ENCODE measurements at places on chromosomes 5 and 9. TPM values are rescaled to one million over a fixed set of nuclear protein-coding genes. Genes with fewer than 3 reads are reported as not detected.

DNA sequence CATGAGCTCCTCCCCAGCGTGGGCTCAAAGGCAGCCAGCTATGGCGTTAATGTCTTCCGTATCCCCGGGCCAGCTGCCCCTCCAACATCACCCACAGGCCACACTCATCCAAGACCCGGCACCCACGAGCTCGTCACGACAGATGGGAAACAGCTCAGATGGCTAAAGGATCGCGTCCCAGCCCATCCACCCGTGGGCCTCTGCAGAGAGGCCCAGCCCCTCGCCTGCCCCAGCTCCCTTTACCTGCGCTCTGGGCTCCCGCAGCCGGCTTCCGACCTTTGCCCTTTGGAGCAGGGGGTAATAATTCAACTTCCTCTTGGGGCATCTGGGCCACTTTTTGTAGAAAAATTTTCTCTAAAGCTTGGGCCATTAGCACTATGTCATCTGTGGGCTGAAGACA, 16.5 kb downstream of the BRD3 start:
- no peaks in the 10 kb centered on the region for H3K27me3 ChIP-seq
- no peak overlapping the region for H3K4me3 ChIP-seq
- H3K4me1 ChIP-seq: no peaks in the 10 kb centered on the region

The ORM2 gene
- total RNA-seq: 1.8 TPM

The TRIM23 gene
- 19.1 TPM for total RNA-seq

DNA sequence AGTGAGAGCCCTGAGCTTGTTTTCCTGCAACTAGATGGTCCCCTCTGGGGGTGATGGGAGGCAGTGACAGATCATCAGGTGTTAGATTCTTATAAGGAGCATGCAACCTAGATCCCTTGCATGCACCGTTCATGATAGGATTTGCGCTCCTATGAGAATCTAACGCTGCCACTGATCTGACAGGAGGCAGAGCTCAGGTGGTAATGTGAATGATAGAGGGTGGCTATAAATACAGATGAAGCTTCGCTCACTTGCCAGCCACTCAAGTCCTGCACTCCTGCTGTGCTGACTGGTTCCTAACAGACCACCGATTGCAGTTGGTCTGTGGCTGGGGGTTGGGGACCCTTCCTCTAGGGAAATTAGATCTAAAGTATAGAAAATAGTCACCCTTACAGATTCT, 290.6 kb upstream of the ADCY2 start:
- no peaks in the 10 kb centered on the region for H3K4me1 ChIP-seq
- no peak for DNase-seq
- H3K4me3 ChIP-seq: no peak overlapping the region
- H3K27ac ChIP-seq: no peak overlapping the region
- no peaks in the 10 kb centered on the region for H3K27me3 ChIP-seq

The RPP25L gene
- 10.1 TPM for total RNA-seq

- peaks cover 11% of the 10 kb centered on the region for H3K4me1 ChIP-seq
- H3K27ac ChIP-seq: no peak overlapping the region
- DNase-seq: no peak
- no peak overlapping the region for H3K4me3 ChIP-seq
- no peaks in the 10 kb centered on the region for H3K27me3 ChIP-seq
Measured at GRCh38 chr5:160500786-160501779, 79.4 kb downstream of the PTTG1 start.

GRCh38 chr5:1538276-1538675, 14.5 kb upstream of the LPCAT1 start:
- no peak overlapping the region for H3K27ac ChIP-seq
- H3K4me1 ChIP-seq: peaks cover 13% of the 10 kb centered on the region
- no peak overlapping the region for H3K4me3 ChIP-seq
- DNase-seq: no peak
- H3K36me3 ChIP-seq: no peaks in the 10 kb centered on the region
- no peaks in the 10 kb centered on the region for H3K27me3 ChIP-seq

The IL5 gene
- total RNA-seq: 1.2 TPM

DNA sequence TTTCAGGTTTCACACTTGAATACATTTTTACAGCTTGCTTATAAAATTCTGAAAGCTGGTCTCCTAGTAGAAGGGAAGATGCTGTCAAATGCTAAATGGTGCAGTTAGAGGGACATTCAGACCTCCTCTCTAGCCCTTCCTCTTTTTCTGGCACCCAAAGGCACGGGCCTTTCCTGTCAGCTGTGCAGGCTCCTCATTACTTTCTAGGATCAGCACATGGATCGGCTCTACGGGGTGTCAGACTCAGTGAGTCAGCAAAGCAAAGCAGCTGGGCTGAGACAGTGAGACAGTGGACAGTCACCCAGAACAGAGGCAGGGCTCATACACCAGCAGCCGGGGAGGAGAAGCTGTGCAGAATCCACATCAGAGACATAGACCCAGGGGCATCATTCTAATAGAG, 80.0 kb upstream of the TNC start:
- H3K27me3 ChIP-seq: peaks cover 14% of the 10 kb centered on the region
- no peaks in the 10 kb centered on the region for H3K36me3 ChIP-seq
- H3K4me1 ChIP-seq: no peaks in the 10 kb centered on the region
- no peak overlapping the region for H3K4me3 ChIP-seq

DNA sequence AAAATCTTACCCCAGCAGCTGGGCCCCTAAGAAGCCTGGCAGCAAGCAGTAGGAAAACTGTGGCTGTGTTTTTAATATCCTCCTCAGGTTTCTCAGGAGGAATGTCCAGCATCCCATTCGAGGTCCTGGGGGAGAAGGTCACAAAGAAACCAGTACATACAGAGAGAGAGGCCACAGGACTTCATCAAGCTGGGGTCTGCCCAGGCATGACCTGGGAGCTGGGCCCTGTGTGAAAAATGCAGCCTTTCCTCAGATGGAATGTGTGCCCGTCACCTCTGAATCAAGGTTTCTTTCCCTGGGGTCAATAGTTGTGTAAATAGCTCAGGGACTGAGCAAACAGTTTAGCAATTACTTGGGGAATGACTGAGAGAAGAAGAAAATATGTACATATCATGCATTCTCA, 33.9 kb upstream of the RAD23B start:
- H3K27ac ChIP-seq: no peak overlapping the region
- H3K36me3 ChIP-seq: no peaks in the 10 kb centered on the region
- no peak overlapping the region for H3K4me3 ChIP-seq
- H3K4me1 ChIP-seq: peaks cover 8% of the 10 kb centered on the region

DNA sequence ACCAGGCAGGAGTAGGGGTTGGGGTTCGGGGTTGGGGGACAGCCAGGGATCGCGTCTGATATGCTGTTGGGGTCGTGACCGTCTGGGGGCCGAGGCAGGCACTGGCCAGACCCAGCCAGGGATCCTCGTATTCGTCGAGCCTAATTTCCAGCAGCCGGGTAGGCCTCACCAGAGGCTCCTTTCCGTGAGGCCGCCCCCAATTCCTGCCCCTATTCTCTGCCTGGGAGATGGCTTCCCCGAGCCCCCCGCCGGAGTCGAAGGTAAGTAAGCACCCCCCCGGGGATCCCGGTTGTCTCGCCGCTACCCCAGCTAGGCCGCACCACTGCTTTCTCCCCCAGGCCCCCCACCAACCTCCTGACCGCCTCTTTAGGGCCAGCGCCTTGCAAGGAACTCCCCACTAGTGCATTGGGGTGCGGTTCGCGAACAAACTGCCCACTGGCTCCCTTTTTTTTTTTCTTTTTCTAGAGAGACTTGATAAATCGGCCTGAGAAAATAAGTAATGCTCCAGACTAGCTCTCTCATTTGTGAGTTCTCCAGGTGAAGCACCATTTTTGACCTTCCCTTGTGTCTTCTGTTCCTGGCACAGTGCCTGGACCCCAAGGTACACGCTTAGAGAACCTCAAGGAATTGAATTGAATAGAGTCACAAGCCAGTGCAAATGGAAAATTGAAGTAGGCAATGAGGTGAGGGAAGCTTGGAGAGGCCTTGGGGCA, 435 bp downstream of the ZNF189 start:
- H3K27ac ChIP-seq: peak overlapping the region; percentile 77
- H3K4me1 ChIP-seq: peaks cover 10% of the 10 kb centered on the region
- peak; percentile 3 for DNase-seq
- H3K27me3 ChIP-seq: no peaks in the 10 kb centered on the region
- H3K36me3 ChIP-seq: peaks cover 37% of the 10 kb centered on the region

DNA sequence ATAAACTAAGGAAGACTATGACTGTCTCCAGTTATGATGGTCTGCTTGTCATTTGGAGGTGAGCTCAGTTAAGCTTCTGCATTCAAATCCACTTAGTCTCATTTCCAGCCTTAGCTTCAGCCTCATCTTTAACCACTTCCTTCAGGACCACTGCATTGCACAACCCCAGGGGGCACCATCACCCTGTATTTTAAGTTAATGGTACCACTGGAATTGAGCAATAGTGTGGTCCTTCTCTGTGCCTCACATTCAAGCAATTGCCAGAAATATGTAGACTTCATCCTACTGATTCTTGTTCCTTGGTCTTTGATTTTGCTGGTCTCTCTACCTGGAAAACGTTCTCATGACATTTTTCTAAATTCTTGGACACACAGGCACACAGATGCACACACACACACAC, 131.5 kb upstream of the PTPN3 start:
- no peak overlapping the region for H3K4me3 ChIP-seq
- no peaks in the 10 kb centered on the region for H3K27me3 ChIP-seq
- H3K27ac ChIP-seq: no peak overlapping the region

- no peaks in the 10 kb centered on the region for H3K4me1 ChIP-seq
- H3K27ac ChIP-seq: no peak overlapping the region
- no peak for DNase-seq
- no peak overlapping the region for H3K4me3 ChIP-seq
- no peaks in the 10 kb centered on the region for H3K27me3 ChIP-seq
- H3K36me3 ChIP-seq: no peaks in the 10 kb centered on the region
Measured at GRCh38 chr9:19431361-19432171, 22.8 kb downstream of the ACER2 start.

The TNFSF8 gene
- 44.6 TPM for total RNA-seq

GRCh38 chr5:31767335-31768031, 128.6 kb downstream of the PDZD2 start:
- no peak for DNase-seq
- no peaks in the 10 kb centered on the region for H3K27me3 ChIP-seq
- no peaks in the 10 kb centered on the region for H3K36me3 ChIP-seq
- no peak overlapping the region for H3K27ac ChIP-seq
- H3K4me1 ChIP-seq: no peaks in the 10 kb centered on the region

- peaks cover 3% of the 10 kb centered on the region for H3K4me1 ChIP-seq
- H3K4me3 ChIP-seq: no peak overlapping the region
- H3K27ac ChIP-seq: no peak overlapping the region
- no peaks in the 10 kb centered on the region for H3K27me3 ChIP-seq
Measured at GRCh38 chr5:96901384-96901783, 25.1 kb downstream of the ERAP2 start.

The NDFIP1 gene
- total RNA-seq: 84.4 TPM

- H3K4me1 ChIP-seq: no peaks in the 10 kb centered on the region
- H3K27me3 ChIP-seq: no peaks in the 10 kb centered on the region
- no peak overlapping the region for H3K27ac ChIP-seq
- no peaks in the 10 kb centered on the region for H3K36me3 ChIP-seq
- DNase-seq: no peak
- H3K4me3 ChIP-seq: no peak overlapping the region
Measured at GRCh38 chr9:79043916-79044315, 527.8 kb upstream of the TLE4 start.

GRCh38 chr9:93822229-93822628, 132.9 kb downstream of the BARX1 start:
- H3K4me3 ChIP-seq: no peak overlapping the region
- no peak for DNase-seq
- no peak overlapping the region for H3K27ac ChIP-seq
- peaks cover 9% of the 10 kb centered on the region for H3K4me1 ChIP-seq
- H3K27me3 ChIP-seq: no peaks in the 10 kb centered on the region
- no peaks in the 10 kb centered on the region for H3K36me3 ChIP-seq

The CTSV gene
- not detected for total RNA-seq

GRCh38 chr9:89744730-89745129, 139.9 kb downstream of the GADD45G start:
- no peaks in the 10 kb centered on the region for H3K36me3 ChIP-seq
- H3K27me3 ChIP-seq: no peaks in the 10 kb centered on the region
- H3K27ac ChIP-seq: peak overlapping the region; percentile 76

The ALDH1A1 gene
- 1.3 TPM for total RNA-seq

DNA sequence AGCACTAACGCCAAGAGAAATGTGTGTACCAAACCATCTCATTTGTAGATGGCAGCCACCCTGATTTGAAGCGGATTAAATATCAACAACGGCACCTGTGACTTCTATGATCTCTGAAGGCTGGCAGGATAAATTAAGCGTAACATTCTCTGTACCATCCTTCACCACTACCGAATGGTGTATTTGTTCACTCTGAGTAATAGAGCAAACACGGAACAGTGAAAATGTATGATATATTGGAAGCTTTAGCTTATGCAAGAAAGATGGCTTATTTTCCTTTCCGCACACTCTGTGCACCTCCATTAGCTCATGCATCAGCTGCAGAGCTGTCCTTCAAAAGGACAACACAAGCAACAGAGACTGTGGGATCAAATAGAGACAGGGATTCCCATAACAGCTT, 431.1 kb downstream of the PRELID2 start:
- H3K36me3 ChIP-seq: no peaks in the 10 kb centered on the region
- no peaks in the 10 kb centered on the region for H3K4me1 ChIP-seq
- no peaks in the 10 kb centered on the region for H3K27me3 ChIP-seq
- no peak overlapping the region for H3K27ac ChIP-seq
- DNase-seq: no peak
- no peak overlapping the region for H3K4me3 ChIP-seq

The GFI1B gene
- not detected for total RNA-seq

DNA sequence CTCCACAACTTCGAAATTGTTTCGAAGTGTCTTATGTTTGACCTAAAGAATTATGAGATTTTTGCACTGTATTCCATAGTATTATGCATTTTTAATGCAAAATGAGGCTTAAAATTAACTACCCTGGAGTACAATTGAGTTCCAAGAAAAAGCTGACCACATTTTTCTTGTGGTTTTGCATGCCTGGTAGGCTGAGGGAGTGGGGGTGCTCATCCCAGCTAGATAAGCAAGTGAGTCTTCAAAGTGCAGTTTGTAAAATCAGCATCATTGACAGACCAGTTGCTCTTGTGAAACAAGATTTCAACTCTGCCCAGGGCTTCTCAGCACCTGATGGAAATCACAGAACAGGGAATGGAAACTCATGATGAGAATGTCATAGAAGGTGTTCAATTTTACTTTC, 17.0 kb upstream of the NDUFS4 start:
- H3K36me3 ChIP-seq: no peaks in the 10 kb centered on the region
- H3K4me1 ChIP-seq: no peaks in the 10 kb centered on the region
- H3K27ac ChIP-seq: no peak overlapping the region
- no peak for DNase-seq

The PTGDS gene
- 26.4 TPM for total RNA-seq

The CD72 gene
- 9.2 TPM for total RNA-seq

GRCh38 chr5:111726986-111727385, 30.0 kb downstream of the NREP start:
- no peaks in the 10 kb centered on the region for H3K36me3 ChIP-seq
- H3K4me3 ChIP-seq: no peak overlapping the region
- peaks cover 9% of the 10 kb centered on the region for H3K4me1 ChIP-seq
- no peak overlapping the region for H3K27ac ChIP-seq

- DNase-seq: no peak
- no peaks in the 10 kb centered on the region for H3K4me1 ChIP-seq
- H3K27me3 ChIP-seq: no peaks in the 10 kb centered on the region
- H3K27ac ChIP-seq: no peak overlapping the region
- H3K36me3 ChIP-seq: peaks cover 2% of the 10 kb centered on the region
Measured at GRCh38 chr5:37568018-37568753, 189.1 kb downstream of the WDR70 start.
